ENCODE measurements at places on chromosomes 13 and 19. TPM values are rescaled to one million over a fixed set of nuclear protein-coding genes. Genes with fewer than 3 reads are reported as not detected.

GRCh38 chr13:54965881-54966280 lies 1937.3 kb downstream of the OLFM4 start:
- H3K4me3 ChIP-seq = no peak overlapping the region
- H3K36me3 ChIP-seq = no peaks in the 10 kb centered on the region
- H3K27me3 ChIP-seq = no peaks in the 10 kb centered on the region
- no peaks in the 10 kb centered on the region for H3K4me1 ChIP-seq

- DNase-seq = no peak
- H3K36me3 ChIP-seq = peaks cover 13% of the 10 kb centered on the region
- H3K4me1 ChIP-seq = peaks cover 6% of the 10 kb centered on the region
- no peaks in the 10 kb centered on the region for H3K27me3 ChIP-seq
- H3K27ac ChIP-seq = no peak overlapping the region
Observed at GRCh38 chr13:99085139-99085807, 107.4 kb upstream of the DOCK9 start.

SIGLECL1 gene
- total RNA-seq = not detected

GPR12 gene
- total RNA-seq = not detected

DNA sequence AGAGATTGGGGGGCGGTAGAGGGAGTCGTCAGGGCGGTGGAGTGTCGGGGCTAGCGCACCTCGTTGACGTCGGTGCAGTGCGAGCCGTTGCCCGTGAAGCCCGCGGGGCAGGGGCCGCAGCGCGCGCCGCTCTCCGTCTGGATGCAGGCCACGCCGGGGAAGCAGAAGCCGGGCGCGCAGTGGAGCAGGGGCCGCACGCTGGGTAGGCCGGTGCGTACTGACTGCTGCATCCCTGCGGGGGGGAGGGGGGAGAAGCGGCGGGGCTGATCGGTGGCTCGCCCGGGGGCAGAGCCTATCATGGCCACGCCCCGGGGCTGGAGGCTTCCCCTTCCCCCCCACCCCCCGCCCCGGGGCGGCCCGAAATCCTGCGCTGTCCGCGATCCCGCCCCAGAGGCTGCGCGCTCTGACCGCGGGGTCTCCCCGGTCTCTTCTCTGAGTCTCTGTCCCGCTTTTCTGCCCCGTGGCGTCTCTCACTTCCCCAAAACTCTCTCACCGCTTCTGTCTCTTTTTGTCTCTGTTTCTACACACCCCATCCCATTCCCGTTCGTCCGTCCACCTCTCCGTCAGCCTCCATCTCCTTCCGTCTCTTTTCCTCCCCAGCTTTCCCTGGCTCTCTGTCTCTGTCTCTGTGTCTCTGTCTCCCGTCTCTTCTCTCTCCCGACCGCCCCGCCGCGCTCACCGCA lies 1.1 kb downstream of the COMP start:
- DNase-seq = no peak
- peaks cover 73% of the 10 kb centered on the region for H3K27me3 ChIP-seq
- H3K27ac ChIP-seq = no peak overlapping the region
- H3K36me3 ChIP-seq = no peaks in the 10 kb centered on the region
- peak overlapping the region; percentile 3 for H3K4me3 ChIP-seq
- peaks cover 18% of the 10 kb centered on the region for H3K4me1 ChIP-seq

GRCh38 chr13:63128716-63129115 lies 1713.1 kb upstream of the PCDH20 start:
- H3K36me3 ChIP-seq = no peaks in the 10 kb centered on the region
- H3K27me3 ChIP-seq = no peaks in the 10 kb centered on the region
- no peak for DNase-seq

- H3K27ac ChIP-seq = no peak overlapping the region
- no peaks in the 10 kb centered on the region for H3K27me3 ChIP-seq
- H3K4me1 ChIP-seq = peaks cover 8% of the 10 kb centered on the region
- peaks cover 22% of the 10 kb centered on the region for H3K36me3 ChIP-seq
- H3K4me3 ChIP-seq = no peak overlapping the region
Observed at GRCh38 chr13:29538652-29539040, 56.8 kb downstream of the SLC7A1 start.

TEX30 gene
- total RNA-seq = 7.4 TPM

NEK5 gene
- total RNA-seq = 0.54 TPM

All from Calu3 (cell line).